Upper lobe of left lung (tissue), 6 donors: ENCODE measurements at places on chromosomes 6 and 20.
A peak's percentile ranks its signal among the peaks of the same experiment; 100 is the strongest.

DNA sequence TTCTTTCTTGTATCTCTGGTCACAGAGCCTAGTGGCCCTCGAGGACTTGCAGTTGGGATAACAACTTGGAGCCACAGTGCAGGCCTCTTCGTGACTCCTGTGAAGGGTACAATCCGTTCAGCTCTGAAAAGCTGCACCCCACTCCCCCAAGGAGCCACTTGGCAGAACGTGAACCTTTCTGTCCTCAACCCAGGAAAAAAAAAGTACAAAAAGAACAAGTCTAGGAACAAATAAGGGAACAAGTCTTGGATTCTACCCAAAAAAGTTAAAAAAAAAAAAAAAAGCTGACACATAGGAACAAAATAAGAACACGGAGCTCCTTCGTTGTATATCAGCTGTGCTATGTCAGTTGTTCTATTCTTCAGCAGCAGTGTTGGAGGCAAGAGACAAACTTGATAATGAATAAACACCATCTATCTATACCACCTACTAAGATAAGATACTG is 77.9 kb upstream of the TULP1 start:
- DNase-seq, result no peak

GRCh38 chr6:25874822-25875562 is 949 bp upstream of the SLC17A3 start:
- no peak for DNase-seq

DNA sequence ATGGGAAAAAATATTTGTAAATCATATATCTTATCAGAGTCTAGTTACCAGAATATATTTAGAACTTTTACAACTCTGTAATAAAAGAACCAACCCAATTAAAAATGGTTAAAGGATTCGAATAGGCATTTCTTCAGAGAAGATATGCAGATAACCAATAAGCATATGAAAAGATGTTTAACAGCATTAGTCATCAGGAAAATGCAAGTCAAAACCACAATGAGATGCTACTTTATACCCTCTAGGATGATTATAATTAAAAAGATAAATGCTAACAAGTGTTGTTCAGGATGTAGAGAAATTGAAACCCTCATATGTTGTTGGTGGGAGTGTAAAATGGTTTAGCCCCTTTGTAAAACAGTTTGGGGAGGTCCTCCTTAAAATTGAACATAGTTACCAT is 94.1 kb downstream of the LRRC1 start:
- DNase-seq, result no peak

DNA sequence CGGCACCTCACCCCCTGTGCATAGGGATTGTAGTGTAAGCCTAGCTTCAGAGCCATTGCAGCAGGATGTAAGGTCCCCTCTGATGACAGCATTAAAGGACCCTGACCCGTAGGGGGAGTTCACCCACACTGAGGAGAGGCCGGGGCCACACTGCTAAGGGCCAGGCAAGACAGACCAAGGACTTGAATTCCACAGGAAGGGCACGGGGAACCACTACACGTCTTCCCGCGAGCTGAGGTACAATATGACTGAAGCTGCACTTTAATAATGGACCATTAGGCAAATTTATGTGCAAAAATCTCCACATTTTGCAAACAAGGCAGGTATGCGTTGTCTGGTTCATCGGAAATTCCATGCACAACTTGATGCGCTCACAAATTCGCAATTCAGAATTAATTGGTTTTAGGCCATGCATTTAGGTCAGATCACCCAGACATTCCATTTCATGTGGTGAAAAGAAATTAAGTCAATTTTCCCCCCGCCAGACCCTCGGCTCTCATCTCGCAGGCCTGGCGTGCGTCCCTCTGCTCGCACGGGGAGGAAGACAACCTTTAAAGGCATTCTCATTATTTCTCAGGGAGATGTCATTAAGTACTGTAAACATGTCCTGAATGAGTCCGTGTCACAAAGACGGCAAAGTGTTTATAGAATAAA is 111.8 kb downstream of the FOXA2 start:
- no peak for DNase-seq

- no peak for DNase-seq
Measured at GRCh38 chr6:16765235-16765634, 4.0 kb upstream of the ATXN1 start.

DNA sequence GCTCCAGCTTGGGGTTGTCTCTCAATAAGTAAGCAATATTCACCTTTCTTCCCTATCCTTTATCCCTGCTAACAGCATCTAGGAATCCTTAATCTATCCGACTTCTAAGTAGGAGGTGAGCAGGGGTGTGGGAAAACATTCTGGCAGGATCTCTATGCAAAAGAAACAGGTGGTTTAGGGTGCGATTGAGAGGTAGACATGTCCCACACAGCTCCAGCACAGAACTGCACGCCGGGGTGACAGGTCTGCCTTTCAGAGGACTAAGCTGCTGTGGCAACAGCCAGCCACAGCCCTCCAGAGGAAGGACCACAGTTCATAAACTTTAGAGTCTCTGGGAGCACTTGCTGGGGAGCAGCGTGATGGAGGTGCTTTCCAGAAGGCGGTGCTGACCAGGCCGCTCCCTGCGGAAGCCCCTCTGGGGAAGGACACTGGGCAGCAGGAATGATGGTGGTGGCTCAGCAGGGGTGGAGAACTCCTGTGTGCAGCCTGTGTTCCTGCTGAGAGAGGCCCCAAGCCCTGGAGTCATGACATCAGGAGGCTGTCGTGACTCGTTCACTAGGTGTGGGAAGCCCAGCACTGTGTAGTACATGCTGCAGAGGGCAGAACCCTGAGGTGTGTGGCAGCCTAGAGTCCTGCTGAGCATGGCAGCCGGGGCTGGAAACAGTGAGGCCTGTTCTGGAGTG is 509.6 kb downstream of the PRKN start:
- DNase-seq, result peak; percentile 39

DNA sequence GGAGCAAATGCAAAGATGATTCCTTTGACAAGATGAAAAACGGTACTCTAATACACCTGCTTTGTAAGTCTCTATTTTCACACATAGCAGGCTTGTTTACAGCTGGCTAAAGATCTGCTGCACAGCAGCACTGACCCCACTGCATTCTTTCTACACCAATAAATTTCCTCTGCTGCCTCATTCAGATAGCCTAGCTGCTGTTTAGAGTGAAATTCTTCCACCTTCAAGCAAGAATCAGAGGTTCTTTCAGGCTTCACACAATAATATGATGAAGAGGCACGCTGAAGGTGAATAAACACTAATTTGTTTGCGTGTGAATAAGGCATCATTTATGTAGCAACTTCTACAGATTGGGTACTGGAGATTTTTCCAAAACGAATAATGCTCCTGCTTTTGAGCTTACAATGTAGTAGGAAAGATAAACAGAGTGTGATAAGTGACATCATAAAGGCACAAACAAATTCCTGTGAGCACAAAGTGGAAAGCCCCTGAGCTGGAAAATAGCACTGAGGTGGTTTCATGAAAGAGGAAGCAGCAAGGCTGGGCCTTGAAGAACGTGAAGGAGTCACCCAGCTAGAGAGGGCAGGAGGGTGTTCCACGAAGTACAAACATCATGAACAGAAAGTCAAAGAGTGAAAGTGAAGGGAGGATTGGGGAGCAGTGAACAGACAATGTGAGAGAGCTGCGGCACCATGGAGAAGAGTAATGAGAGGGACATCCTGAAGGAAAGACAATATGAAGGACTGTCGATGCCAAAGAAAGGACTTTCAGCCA is 543.4 kb downstream of the CD83 start:
- DNase-seq, result no peak

DNA sequence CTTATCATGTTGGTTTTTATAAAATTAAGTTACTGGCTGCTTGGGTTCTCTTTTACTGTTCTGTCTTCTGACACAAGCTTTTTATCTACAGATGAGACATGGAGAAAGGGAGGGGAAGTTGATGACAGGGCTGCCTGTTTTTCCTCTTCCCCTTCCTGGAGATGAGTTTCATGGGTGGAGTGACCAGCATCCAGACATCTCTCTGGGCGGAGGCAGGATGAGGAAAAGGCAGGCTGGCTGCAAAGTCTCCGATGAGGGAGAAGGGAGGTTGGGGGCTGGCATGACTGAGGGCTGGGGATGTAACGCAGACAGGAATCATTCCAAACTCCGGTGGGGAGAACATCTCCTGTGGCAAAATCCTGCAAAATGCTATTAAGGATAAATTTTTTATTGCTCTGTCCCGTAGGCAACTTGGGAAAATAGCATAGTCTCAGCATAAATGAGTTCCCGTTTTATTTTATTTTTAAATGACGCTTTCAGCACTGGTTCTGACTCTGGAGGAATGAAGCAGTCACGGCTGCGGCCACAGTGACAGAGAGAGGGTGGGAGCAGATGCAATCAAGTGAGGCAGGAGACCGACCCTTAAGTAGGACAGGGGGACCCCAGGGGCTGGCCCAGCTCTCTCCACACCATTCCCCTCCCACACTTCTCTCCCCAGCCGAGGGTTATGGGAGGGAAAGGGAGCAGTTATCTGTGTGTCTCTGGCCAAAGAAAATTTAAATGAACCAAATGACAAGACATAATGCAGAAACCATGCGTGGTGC is 108.8 kb upstream of the PMEPA1 start:
- no peak for DNase-seq

DNA sequence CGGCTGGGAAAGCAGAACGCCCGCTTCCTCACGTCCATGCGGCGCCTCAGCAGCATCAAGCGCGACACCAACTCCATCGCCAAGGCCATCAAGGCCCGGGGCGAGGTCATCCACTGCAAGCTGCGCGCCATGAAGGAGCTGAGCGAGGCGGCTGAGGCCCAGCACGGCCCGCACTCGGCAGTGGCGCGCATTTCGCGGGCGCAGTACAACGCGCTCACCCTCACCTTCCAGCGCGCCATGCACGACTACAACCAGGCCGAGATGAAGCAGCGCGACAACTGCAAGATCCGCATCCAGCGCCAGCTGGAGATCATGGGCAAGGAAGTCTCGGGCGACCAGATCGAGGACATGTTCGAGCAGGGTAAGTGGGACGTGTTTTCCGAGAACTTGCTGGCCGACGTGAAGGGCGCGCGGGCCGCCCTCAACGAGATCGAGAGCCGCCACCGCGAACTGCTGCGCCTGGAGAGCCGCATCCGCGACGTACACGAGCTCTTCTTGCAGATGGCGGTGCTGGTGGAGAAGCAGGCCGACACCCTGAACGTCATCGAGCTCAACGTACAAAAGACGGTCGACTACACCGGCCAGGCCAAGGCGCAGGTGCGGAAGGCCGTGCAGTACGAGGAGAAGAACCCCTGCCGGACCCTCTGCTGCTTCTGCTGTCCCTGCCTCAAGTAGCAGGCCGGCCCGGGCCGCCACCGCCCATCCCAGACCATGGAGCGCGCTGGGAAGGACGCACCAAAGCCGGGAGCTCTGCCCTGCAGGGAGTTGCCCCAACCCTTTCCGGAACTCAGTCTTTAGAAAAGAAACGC is 36.7 kb downstream of the STX11 start:
- DNase-seq, result no peak

DNA sequence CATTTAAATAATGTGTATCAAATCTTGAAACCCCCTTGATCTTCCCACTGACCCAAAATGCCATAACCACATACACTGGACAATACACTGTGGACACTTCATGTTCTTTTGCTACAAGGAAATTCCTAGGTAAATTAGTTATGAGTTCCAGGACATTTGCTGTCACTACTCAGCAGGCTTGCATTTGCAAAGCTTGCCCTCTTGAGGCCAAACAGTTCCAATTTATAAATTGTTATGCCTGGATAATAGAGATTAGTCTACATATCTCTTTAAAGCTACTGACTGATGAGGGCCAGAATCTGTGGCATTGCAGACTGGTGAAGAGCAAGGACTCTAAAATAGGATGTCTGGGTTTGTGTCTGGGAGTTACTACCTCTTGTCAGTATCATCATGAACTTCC is 17.4 kb upstream of the RAB32 start:
- DNase-seq, result no peak

DNA sequence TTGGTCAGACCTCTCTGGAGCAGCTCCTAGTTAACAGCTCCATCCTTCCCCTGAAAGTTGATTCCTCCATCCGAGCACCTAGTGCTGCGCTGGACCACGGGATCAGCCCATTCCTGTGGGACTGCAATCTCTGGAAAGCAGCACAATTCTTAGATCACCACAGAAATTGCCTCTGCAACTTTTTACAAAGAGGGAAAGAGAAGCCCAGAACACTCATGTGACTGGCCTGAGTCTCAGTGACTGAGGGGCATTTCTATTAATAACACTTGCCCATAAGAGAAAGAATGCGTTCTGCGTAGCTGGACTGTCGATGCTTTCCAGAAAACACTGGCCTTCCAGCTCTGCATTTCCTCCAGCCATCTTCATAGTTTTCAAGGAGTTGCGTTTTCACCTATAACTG is 18.3 kb downstream of the MPC1 start:
- no peak for DNase-seq

- no peak for DNase-seq
Measured at GRCh38 chr6:122363769-122364483, 35.5 kb upstream of the HSF2 start.

GRCh38 chr6:136499370-136499769 is 50.9 kb downstream of the MAP7 start:
- no peak for DNase-seq

DNA sequence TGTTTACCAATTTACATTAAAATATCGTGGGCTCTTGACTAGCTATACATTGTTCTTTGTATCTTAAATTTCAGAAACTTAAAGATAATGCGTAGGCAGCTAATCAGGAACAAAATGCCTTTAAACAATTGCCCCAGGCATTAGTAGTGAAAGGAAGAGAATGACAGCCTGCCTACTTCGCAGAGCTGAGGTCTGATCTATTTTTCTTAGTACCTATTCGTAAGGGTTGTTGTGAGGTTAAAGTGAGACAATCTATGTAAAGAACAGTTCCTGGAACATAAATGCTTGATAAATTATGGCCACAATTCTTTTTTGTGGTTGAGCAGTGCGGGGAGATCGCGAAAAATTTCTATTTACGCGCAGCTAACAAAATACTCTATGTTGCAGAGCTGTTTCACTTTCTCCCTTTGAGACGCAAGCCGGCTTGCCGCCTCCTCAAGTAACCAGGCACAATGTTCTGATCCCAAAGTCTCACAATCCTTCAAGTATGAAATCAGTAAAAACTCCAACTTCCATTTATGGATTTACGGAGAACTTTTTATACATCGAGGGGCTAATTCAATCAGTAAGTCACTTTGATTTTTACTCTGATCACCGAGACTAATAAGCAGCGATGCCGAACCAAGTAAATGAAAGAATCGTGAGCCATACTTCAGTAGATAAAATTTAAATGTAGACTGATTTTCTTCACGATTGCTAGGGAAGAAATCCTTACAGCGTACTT is 878 bp upstream of the PNRC1 start:
- DNase-seq, result no peak

DNA sequence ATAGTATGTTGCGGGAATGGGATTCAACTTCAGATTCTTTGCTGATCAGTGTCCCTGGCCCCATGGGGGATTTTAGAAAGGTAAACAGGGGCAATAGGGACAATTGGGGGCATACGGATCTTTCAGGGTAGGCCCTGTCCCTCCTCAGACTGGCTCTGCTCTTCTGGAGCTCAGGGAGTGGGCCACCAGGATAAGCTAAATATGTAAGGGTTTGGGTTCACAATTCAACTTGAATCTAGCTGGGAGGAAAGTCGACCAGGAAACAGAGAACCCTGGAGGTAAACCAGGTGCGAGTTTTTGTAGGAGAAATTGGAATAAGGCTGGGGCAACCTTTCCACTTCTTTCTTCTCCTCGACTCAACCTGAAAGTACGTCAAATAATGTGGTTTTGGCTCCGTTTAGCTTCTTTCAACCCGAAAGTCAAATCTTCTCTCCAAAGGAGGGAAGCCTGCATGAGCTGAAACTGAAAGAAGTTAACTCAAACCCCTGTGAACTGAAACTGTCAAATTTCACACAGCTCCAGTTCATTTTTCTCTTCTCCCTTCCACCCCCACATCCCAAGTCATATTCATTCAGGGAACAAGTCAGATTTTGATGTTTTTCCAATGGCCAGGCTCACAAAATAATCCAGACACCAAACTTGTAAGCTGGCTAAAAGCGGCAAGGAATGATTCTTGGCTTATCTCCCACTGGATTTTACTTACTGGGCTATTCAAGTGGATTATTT is 278.2 kb downstream of the CLIC5 start:
- no peak for DNase-seq
